ENCODE measurements at places on chromosomes 6 and 20.

DNA sequence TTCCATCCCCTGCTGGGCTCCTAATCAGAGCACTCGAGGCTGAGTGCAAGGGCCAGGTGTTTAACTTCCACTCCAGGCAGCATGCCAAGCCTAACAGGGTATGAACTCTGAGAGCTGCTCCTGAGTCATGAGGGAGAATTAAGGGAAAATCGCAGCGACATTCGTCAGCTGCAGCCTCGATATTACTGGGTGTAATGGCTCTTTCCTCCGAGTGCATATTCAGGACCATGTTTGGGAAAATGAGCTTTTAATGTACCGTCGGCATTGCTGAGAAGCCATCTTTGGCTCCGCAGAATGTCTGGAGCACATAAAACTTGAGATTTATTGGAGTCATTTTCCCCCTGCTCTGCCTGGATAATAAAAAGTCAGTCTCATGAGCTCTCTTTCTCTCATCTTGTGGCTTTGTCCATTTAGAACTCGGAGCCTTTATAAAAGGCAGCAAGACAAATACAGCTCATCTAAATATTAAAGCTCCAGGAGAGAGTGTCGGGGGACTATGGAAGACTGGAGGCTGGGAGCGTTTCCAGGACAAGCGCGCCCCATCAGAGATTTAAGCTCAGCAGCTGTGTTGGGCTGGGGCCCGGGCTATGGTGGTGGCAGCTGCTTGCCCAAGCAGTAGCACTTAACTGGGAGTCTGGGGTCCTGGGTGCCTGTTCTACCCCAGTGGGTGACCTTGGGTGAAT lies 103.7 kb downstream of the TOX2 start:
- peak; percentile 68 for DNase-seq

- DNase-seq, result peak; percentile 15
These were observed 376.7 kb upstream of the CITED2 start for GRCh38 chr6:139751179-139751578.

GRCh38 chr6:102520966-102521365 lies 1127.5 kb downstream of the GRIK2 start:
- DNase-seq, result no peak

DNA sequence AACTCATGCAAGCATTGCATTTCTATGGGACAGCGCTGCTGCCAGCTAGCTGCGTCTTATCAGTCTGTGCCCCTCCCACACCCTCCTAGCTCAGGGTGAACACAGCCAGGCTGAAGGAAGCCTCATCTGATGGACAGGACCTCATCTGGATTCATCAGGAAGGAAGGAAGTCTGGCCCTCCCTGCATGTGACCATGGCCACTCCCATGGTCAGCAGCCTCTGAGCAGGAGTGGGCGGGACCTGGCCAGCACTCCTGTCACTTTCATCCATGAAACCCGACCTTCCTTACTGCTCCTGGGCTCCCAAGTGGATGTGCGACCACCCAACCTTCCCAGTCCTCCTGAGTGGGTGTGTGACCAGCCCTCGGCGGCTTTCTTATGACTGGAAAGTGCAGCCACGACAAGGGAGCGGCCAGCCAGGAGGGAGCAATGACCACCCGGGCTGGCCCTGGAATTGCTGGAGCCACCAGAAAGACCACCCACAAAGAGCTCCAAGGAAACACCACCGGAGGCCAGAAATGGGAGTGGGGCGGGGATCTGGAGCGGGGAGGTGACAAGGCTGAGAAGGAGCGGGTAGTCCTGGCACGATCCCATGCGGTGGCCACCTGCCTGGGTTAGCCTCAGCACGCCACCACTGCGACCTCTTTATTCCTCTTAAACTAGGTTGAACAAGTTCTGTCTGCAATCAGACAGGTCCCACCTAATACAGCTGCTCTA lies 241.2 kb downstream of the TTLL2 start:
- DNase-seq, result no peak

DNA sequence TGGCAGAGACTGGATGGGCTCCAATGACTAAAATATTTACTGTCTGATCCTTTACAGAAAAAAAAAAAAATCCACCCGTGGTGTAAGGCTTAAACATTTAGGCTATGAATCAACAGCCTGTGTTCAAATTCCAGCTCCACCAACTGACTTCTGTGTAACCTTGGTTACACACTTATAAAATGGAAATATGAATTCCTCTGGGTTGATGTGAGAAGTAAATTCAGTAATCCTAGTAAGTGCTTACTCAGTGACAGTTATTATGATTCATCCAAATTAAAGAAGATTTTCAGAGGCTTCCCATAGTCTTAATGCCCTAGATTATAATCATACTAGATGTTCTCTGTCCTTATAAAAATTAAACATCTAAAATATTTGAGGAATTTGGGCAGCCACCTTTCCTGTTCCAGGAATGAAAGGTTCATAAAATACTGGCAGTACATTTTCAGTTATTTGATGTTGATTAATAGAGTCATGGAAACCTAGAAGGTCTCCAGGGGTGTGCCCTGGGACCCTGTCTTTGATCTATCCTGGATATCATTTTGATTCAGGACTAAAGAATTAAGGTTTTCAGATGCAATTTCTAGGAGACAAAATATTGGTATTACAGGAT lies 180.3 kb upstream of the ZNF217 start:
- peak; percentile 89 for DNase-seq

DNA sequence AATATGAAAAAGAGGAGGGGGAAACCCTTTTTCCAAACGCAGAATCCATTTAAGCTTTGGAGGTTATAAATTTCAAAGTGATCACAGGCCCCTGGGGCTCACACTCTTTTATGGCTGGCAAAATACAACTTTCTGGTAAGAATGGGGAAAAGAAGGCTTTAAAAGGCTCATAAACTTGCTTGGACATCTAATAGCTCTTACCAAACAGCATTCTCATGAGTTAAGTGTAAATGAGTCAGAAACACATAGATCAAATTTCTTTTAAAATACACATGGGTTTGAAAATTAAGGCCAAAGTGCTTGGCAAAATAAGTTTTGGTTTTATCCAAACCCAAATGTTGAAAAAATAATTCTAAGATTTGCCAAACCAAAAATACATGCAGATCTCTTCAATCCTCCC lies 154.6 kb downstream of the SOBP start:
- no peak for DNase-seq

DNA sequence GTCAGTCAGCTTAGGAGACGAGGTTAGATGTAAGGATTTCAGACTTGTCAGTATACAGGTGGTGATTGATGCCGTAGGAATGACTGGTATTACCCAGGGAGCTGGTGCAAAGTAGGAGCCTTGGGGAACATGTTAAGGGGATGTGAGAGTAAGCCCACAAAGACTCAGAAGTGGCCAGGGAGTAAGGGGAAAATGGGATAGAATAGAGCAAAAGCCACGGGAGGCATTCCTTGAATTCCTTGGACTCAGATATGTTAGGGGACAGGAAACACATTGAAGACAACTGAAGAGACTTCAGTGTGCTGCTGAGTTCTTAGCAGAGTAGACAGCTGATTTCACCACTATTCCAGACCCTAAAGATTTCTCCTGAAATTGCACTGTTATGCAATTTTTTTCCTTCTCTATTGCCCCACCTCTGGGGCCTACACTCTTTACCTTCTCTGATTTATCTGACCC lies 1.2 kb upstream of the ACAT2 start:
- peak; percentile 64 for DNase-seq

DNA sequence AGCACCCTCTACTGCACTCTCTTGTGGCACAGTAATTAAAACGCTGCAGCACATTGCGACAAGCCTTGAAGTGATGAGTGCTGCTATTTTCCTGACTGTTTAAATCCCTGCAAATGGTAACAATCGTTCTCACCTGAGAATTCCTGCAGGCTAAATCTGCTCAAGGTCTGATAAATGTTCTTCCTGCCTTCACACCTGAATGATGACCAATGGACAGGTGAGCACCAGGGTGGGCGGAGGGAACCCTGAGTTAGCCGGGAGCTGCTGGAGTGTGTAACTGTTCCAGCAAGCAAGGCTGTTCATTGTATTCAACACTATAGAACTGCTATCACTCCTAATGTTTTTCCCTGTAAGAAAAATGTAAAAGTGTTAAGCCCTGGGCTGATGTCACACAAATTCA lies 4.0 kb downstream of the DACT2 start:
- DNase-seq, result no peak

DNA sequence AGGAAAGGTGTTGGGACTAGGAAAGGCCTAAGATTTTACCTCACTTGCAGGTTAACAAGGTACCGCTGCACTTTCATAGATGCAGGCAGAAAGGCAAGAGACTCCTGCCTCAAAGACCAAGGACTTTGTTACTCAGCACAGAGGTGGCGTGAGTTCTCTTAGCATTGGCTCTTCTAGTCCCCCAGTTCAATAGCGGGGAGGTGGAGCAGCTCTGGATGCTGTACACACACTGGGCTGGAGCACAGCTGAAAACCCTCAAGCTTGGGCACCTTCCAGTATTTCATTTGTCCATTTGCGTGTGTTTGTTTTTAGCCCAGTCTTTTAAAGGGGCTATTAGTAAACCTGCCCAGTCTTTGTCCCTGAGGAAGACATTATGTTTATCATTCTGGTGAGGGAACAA lies 345.2 kb downstream of the FARS2 start:
- no peak for DNase-seq

DNA sequence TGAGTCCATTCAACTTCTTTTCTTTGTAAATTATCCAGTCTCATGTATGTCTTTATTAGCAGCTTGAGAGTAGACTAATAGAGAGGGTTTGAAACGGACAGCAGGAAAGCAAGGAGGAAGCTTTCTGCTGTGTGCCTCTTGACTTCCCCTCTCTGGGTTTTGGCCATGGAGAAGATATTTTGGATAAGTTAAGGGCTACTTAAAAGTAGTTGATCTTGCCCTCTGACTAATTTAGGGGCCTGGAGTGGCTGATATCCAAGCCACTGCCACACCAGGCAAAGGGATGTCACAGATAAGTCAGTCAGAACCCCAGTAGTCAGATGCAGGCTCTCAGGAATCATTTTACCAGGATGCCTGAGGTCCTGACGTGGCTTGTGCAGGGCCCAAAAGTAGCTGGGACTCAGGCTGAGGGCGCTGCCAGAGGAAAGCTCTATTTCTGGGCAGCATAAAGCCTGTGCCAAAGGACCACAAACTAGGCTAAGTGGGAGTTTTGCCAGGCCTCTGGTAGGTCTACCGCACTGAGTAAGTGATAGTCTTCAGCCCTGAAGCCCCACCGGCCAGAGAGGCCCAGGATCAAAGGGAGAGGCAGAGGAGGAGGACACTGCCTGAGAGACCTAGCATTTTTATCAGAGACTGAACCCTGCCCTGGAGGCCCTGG lies 41.6 kb upstream of the IYD start:
- DNase-seq, result no peak

GRCh38 chr20:63915471-63915870 lies 20.5 kb downstream of the DNAJC5 start:
- DNase-seq, result no peak

DNA sequence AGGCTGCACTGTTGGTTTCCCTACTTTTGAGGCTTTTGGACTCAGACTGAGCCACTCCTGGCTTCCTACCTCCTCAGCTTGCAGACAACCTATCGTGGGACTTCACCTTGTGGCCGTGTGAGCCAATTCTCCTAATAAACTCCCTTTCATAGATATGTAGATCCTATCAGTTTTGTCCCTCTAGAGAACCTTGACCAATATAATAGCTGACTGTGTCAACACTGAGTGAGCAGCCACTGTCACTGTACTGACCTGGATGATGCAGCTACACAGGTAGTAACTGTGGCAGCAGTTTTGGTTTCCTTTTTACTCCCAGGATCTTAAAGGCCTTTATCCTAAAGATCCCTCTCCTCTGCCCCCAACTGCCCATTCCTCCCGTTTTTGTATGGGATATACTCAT lies 70.2 kb downstream of the SLC22A3 start:
- DNase-seq, result no peak

DNA sequence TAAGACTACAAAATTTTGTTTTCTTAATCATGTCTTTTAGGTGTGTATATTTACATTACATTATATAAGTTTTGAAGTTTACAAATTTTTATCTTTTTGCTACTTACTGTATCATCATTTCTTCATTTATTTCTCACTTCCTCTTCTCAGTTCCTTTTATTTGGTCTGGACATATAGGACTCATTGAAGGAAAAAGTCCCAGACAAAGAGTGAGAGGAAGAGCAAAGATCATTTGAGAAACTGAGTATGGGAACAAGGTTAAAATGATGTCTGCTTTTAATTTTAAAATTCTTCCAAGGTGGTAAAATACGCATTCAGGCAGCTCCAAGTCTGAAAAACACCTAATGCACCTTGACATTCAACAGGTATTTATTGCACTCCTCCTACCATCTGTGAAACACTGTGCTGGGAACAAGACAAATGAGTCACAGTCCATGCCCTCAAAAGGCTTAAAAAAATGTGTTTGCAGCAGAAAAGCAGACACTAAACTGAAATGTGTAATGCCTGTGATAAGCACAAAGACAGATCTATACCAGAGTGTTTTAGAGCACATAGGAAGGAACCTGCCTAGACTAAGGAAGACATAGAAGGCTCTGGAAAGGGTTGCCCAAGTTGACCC lies 63.2 kb downstream of the PKIB start:
- DNase-seq, result no peak

GRCh38 chr6:91904586-91905164 lies 1317.8 kb upstream of the MAP3K7 start:
- no peak for DNase-seq

DNA sequence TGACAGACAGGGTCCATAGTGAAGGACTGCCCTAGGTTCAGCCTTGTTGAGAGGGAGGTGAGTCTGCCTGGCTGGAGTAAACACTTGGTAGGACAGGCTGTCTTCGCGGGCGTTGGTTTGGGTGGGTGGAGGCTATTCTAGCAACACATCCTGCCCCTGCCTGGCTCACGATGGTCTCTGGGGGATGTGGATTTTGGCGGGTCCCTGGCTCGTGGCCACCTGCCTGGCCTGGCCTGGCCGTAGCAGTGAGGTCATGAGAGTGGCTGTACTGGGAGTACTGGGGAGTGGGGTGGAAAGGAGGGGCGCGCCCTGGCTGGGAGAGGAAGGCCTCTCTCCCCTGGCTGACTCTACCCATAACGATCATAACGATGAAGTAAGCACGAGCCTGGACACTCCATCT lies 30.2 kb upstream of the MRPS18A start:
- DNase-seq, result no peak

- no peak for DNase-seq
These were observed 47.7 kb downstream of the COL19A1 start for GRCh38 chr6:69914015-69914485.

DNA sequence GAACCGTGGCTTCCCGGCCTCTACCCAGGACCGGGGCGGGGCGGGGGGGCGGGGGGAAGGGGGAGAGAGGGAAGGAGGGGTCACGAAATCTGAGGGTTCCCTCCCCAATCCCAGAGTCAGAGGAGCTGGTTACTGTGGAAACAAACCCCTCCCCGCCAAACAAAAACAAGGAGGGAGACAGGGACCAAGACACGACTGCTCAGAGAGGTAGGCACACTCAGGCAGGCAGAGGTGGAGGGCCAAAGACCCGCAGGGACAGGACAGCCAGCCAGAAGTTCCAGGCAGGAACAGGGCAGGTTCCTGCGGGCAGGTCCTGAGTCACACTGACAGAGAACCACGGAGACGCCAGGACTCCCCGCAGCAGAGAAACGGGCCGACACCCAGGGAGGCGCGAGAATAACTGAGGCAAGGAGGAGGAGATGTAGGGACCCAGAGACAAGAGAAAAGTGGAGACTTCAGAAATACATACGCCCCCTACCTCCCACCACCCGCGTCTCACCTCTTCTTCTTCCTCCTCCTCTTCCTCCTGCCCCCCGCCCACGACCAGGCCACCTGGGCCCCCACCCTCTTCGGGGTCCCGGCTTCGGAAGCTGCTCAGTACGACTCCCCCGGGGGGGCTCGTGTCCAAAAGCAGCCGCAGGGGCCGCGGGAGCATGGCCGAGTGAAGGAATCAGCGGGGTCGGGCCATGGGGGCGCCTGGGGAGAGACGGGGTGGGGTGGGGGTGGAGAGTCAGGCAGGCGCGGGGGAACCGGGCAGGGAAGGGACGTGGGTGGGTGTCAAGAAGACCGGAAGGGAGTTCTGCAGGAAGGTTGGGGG lies 578 bp downstream of the RGL2 start:
- DNase-seq, result no peak

- peak; percentile 2 for DNase-seq
These were observed 160.9 kb upstream of the SPTLC3 start for GRCh38 chr20:12847872-12848271.

All from astrocyte of the cerebellum (primary cell).